Glomerular endothelial cell (primary cell): ENCODE measurements at places on chromosomes 5 and 9. TPM values are rescaled to one million over a fixed set of nuclear protein-coding genes. Genes with fewer than 3 reads are reported as not detected.

ASTN2 gene
- total RNA-seq: 3.8 and 7.6 TPM in 2 replicates

MAP1B gene
- 401 and 515 TPM in 2 replicates for total RNA-seq

CORO2A gene
- total RNA-seq: 0.29 and 0.64 TPM in 2 replicates

EGFL7 gene
- 712 and 917 TPM in 2 replicates for total RNA-seq

ARAP3 gene
- 43.5 and 69.0 TPM in 2 replicates for total RNA-seq

GLIPR2 gene
- 38.2 and 46.9 TPM in 2 replicates for total RNA-seq

LRRC14B gene
- not detected in 2 replicates for total RNA-seq

AMBP gene
- not detected in 2 replicates for total RNA-seq

IL3 gene
- not detected in 2 replicates for total RNA-seq

MEIKIN gene
- total RNA-seq: not detected in 2 replicates

TSLP gene
- total RNA-seq: 0.06 TPM in 1 of 2 replicates, not detected in the other

DNA sequence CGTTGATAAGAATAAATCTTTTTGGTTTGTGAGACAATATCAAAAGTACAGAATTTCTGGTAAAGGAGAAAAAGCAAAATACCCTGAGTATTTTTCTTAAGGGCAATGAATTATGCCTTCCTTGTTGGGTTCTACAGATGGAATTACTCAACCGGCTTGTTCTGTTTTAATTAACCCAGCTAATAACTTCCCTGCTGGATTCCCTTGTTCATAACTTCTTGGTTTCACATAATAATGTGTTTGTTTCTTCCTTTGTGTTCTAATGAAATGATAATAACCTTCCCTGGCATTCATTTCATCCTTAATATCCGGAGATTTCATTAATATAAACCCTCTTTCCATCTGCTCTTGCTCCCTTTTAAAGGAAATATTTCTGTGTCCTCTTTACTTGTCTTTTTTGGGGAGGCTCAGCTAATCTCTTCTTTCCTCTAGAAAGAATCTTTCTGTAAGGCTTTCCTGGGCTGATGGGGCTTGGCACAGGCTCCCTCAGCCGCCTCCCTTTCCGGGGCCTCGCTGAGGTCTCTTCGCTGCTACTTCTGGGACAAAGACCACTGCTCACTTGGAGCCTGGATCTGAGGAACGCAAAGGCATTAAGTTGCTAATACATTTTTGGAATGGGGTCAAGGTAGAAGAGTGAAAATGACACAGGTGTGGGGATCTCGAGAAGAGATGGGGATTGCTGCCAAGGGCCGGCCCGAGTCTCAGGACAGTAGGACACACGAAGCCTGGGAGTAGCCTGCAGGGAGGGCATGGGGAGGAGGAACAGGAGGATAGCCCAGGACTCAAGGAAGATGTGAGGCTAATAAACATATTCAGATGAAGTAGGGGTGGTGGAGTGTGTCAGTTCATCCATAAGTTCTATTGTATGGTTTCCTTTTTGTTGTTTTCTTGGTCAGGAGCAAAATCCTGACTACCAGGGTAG, 118.5 kb downstream of the NRG2 start:
- DNase-seq: no peak

DNA sequence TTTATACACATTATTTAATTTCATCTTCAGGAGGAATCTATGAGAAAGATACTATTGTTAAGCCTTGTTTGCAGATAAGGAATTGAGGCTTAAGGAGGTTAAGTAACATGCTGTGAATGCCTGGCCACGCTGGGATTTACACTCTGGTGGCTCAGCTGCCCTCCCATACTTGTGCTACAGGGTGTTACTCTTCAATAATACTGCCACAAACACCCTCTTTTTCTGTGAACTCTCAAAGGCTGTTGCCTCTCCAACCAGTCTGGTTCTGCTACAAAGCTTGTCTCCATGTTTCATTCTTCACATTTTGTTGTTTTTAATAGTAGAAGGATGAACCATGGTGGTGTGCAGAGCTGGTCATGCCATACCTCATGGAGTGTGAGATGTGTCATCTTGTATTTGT, 76.7 kb upstream of the TNFAIP8 start:
- no peak for DNase-seq

- DNase-seq: no peak
Measured at GRCh38 chr5:127942246-127943060, 141.1 kb upstream of the SLC12A2 start.

DNA sequence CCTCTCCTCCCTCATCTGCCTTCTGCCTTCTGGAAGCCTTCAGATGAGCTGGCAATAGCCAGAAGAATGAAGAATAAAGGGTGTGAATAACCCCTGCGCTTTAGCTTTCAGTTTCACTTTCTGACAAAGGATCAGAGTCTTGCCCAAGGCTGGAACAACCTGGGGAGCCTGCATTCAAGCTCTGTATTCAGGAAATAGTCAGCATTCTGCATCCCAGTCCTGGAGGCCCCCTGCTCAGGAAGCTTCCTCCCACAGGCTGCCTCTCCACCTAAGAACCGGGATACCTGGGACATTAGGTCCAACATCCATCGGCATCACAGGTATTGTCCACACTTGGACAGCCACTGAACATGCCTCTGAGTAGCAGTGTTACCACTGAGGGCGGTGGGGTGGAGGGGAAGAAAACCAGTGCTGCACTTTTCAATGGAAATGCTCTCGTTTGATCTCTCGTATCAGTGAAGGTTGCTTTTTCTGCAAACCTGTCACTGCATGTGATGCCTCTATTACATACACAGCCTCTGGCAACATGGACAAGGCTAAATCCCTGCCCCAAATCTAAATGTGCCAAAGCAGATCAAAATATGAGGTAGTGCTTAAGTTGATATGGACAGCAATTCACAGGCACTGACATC, 39.8 kb upstream of the ACO1 start:
- DNase-seq: no peak

- DNase-seq: no peak
Measured at GRCh38 chr9:91349115-91349555, 12.6 kb downstream of the AUH start.

DNA sequence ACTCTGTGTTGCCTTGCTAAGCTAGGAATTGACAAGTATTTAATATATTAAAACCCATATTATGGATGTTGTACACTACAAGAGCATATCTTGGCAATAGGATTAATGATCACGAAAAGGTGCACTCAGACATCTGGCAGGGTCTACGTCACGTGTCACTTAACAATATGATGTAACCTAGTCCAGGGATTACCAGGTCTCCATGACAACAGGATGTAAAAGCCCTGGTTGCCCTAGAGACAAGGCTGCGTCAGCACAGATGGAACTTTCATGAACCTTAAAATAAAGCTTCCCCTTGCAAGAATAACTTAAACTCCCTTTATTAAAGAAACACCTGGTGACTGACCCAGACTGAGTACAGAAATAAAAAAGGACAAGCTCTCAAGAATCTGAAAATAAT, 717.8 kb downstream of the CDH18 start:
- no peak for DNase-seq

- no peak for DNase-seq
Measured at GRCh38 chr9:21901546-21901945, 92.6 kb downstream of the CDKN2A start.

GRCh38 chr5:26622947-26623346, 415.4 kb downstream of the CDH9 start:
- no peak for DNase-seq

- DNase-seq: no peak
Measured at GRCh38 chr9:104988539-104988938, 60.6 kb upstream of the ABCA1 start.

- no peak for DNase-seq
Measured at GRCh38 chr5:38968665-38969064, 105.5 kb downstream of the RICTOR start.

- no peak for DNase-seq
Measured at GRCh38 chr9:108762348-108763055, 93.3 kb downstream of the ACTL7B start.

- no peak for DNase-seq
Measured at GRCh38 chr9:112765281-112765680, 14.7 kb downstream of the SNX30 start.

DNA sequence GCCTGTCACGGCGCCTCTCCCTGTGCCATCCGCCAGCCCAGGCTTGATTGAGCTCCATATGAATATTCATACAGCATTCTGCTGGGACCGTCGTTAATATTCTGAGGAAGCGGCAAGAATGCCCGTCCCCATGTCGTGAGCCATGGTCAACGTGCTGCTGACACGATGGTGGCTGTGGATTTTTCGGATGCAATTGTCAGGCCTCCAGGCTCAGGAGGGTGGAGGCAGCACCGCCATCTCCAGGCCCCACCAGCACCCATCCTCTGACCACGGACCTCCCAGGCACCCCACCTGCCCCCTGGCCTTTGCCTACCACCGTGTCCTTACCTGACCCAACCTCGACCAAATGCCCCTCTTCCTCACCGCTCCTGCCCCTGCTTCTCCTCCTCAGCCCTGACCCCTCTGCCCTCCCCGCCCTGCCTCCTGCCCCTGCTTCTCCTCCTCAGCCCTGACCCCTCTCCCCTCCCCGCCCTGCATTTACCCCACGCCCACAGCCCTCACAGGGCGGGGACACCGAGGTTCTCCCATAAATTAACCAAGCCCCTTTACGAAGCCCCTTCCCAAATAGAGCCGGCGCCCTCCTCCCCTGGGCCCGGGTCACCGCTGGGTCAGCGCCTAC, 9.9 kb downstream of the TMEM250 start:
- DNase-seq: no peak

DNA sequence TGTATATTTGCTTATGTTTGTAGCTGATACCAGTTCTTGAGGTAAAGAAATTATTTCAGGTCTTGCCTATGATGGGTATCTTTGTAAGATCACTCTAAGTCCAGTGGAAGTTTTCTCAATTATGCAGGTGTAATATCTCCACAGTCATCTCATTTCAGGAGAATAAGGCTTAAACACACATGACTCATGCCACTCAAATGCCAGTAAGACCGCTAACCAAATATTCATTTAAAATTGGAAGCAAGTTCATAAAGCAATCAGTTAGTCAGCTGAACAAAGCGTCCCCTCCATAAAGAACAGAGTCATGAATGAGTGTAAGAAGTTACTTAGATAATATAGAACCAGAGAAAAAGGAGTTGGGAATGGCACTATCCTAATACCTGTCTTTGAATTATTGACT, 248.7 kb downstream of the LURAP1L start:
- no peak for DNase-seq

GRCh38 chr5:75048457-75048953, 3.9 kb downstream of the GCNT4 start:
- no peak for DNase-seq
